ENCODE measurements at places on chromosomes 5 and 9. TPM values are rescaled to one million over a fixed set of nuclear protein-coding genes. Genes with fewer than 3 reads are reported as not detected.

Gene TMEM245
- total RNA-seq: 37.0 TPM

DNA sequence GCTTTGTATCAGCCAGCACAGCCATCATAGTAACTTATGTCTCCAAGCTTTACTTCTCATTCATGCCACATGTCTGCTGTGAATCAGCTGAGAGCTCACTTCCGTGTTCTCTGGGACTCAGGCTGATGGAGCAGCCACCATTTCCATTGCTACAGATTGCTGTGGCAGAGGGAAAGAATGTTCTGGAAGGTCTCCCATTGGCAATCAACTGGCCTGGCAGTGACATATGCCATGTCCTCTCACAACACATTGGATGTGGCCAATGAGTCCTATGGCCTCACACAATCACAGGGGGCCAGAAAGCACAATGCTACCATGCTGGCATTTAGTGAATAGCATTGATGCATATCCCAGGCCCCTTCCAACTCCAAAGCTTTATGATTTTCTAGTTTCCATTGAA, 44.1 kb downstream of the KIF4B start:
- DNase-seq: no peak

- peak; percentile 34 for DNase-seq
Observed at GRCh38 chr9:111937781-111938426, 41.3 kb downstream of the UGCG start.

Gene FAXDC2
- total RNA-seq: 36.6 TPM

Gene C5orf24
- 33.2 TPM for total RNA-seq

- DNase-seq: no peak
Observed at GRCh38 chr9:23379842-23380241, 446.2 kb downstream of the ELAVL2 start.

GRCh38 chr5:10726913-10727517, 34.0 kb downstream of the DAP start:
- no peak for DNase-seq

Gene ENHO
- 2.3 TPM for total RNA-seq

- DNase-seq: no peak
Observed at GRCh38 chr5:114419959-114420358, 58.1 kb downstream of the KCNN2 start.

DNA sequence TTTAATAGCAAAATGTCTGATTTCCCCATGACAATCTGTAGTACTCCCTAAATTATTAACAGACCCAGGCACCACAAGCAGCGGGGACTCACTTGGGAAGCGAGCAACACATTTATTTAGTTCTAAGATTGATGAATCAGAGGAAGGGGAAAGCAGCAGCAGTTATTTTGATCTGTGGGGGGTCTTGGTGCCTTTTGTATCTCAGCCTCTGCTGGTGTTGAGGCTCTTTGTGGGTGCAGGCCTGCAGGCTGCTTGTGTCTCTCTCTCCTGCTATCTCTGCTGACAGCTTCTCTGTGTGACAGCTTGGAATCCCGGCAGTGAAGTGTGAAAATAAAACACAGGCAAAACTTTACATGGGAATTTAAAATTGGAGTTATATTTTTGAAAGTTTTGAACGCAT, 878.2 kb upstream of the DMAC1 start:
- DNase-seq: no peak

DNA sequence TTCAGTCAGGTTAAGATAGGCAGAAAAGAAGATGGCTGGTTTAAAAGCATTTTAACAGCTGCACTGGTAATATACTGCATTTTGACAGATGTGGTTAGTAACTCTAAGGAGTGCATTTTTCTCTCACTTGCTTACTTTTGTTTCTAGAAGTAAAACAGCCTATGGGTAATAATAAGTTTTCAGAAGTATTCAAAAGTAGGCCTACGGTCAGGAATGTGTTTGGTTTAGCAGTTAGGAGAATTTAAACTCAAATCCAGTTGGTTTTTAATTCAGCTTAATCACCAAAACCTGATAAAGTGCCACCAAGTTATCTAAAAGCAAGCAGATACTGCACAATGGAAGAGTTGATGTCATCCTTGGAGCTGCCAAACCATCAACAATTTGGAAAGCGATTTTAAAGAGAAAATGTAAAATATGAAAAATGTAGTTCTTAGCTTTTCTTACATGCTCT, 160.3 kb downstream of the ARSB start:
- DNase-seq: no peak

DNA sequence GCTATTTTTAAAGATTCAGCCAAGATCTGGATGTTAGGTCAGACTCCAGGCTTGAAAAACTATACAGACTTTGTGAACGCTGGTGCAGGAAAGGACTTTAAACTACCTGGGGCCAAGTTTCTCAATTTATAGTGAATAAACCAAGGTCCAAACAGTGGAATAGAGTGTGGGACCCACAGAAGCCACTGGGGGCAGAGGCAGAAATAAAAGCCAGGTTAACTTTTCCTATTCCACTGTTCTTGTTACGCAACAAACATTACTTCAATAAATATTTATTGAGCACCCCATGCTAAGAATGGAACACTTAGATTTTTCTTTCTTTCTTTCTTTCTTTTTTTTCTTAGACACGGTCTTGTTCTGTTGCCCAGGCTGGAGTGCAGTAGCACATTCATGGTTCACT, 11.0 kb upstream of the HAVCR1 start:
- no peak for DNase-seq

DNA sequence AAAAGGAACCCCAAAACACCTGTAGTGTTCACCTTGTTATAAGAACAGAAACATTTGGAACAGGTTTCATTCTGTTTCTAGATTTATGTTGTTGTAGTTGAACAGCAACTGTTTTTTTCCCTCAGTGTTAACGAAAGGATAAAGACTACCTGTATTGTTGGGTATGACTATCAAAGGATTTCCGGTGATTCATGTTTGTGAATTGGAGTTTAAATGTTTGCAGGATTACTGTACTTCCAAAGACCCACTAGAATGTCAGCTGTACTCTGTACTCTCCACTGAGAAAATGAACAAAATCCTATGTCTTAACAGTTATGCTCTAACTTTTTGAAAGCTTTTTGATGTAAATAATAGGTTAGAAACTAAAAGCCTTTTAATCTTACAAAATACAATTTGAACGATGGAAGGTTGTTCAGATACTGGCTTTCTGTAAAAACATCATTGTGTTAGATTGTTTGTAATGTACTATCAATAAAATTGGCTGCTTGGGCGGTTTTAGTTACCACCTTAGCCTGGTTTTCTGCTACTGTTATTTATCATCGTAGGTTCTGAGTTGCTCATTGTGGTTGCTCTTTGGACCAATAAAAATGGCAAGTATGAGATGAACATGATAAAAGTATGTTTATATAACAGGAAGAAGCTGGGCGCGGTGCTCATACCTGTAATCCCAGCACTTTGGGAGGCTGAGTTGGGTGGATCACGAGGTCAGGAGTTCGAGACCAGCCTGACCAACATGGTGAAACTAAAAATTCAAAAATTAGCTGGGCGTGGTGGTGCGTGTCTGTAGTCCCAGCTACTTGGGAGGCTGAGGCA, 44.1 kb downstream of the DCP2 start:
- peak; percentile 23 for DNase-seq

- DNase-seq: no peak
Observed at GRCh38 chr9:77953590-77953989, 78.0 kb downstream of the GNAQ start.

- no peak for DNase-seq
Observed at GRCh38 chr5:91797576-91797975, 414.5 kb upstream of the ARRDC3 start.

- no peak for DNase-seq
Observed at GRCh38 chr9:126532019-126532462, 81.7 kb upstream of the LMX1B start.

- DNase-seq: no peak
Observed at GRCh38 chr9:87675906-87676515, 49.9 kb upstream of the CTSL start.

GRCh38 chr5:116216246-116216645, 131.4 kb downstream of the COMMD10 start:
- DNase-seq: no peak

DNA sequence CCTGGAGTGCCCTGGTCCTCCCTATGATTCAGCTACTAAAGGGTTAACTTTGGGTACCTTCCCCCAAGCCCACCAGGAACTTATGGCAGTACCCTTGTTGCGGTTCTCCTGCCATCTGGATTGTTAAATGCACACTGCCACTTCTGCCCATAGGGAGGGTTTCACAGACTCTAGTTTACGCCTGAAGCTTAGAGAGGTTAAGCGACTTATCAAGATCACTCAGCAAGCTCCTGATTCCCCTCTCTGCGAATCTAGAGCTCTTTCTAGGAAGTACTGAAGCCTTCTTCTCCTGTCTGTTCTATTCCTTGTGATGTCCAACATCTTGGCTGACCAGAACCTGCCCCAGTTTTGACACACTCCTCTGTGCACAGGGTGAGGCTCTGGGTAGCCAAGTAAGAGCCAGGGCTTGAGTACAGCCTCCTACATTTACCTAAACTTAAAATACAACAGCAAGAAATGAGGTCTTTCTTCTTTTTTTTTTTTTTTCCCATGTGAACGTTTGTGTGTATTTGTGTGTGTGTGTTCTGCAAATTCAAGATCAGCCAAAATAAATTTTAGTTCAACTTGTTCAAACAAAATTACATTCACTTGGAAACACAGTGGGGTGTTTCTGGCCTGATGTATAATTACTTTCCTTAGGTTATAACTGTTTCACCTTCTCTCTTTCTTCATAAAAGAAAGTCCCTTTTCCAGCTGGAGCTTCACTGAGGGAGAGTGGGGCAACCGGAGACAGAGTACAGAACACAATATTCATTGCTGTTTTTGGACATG, 28.7 kb upstream of the KLF4 start:
- no peak for DNase-seq

Measured in left colon (tissue), 2 donors.